ENCODE measurements at places on chromosomes 7 and 10. TPM values are rescaled to one million over a fixed set of nuclear protein-coding genes. Genes with fewer than 3 reads are reported as not detected.

Gene MMD2
- total RNA-seq, result not detected

Gene MACROH2A2
- total RNA-seq, result 5.6 TPM

Gene PIK3AP1
- 5.8 TPM for total RNA-seq

Gene SEMA4G
- 1.1 TPM for total RNA-seq

Gene ACSL5
- 13.1 TPM for total RNA-seq

Gene CDHR1
- 0.28 TPM for total RNA-seq

Gene RET
- total RNA-seq, result 1.0 TPM

Gene SPDYE8
- total RNA-seq, result not detected

Gene NPSR1
- total RNA-seq, result not detected

Gene MOGAT3
- not detected for total RNA-seq

Gene CACNB2
- 16.8 TPM for total RNA-seq

Gene MSMB
- not detected for total RNA-seq

DNA sequence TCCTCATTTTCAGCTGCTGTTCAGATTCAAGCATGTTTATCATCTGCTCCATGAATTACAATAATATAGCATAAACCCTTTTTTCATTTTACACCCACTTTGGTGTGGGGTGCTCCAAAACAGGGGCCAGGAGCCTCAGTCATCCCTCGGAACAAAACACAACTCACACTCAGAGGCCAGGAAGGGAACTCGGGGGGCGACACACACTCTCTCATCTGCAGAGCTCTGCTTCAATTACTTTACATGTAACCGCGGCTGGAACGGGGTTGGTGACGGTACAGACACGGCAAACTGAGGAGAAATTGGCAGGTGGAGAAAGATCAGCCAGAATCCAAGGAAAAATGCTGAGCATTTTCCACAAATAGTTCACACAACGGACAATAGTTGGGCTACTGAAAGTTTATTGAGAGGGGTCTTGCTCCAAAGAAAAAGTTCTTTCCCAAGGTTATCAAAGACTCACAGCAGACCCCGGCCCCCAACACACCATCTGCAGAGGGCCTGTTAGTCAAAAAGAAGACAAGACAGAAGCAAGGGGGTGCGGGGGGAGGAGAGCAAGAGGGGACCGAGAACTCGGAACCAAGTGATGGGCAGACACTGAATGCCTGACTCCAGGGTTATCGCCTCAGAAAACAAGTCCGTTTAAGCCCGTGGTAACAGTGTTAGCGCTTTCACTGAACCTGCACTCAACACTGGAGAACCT, 20.5 kb downstream of the DIP2C start:
- peak; percentile 73 for DNase-seq

- no peak for DNase-seq
Observed at GRCh38 chr10:4561296-4561695, 264.7 kb upstream of the AKR1E2 start.

GRCh38 chr10:30192846-30193608, 133.6 kb upstream of the JCAD start:
- no peak for DNase-seq

GRCh38 chr10:132637477-132638129, 100.0 kb downstream of the INPP5A start:
- no peak for DNase-seq

DNA sequence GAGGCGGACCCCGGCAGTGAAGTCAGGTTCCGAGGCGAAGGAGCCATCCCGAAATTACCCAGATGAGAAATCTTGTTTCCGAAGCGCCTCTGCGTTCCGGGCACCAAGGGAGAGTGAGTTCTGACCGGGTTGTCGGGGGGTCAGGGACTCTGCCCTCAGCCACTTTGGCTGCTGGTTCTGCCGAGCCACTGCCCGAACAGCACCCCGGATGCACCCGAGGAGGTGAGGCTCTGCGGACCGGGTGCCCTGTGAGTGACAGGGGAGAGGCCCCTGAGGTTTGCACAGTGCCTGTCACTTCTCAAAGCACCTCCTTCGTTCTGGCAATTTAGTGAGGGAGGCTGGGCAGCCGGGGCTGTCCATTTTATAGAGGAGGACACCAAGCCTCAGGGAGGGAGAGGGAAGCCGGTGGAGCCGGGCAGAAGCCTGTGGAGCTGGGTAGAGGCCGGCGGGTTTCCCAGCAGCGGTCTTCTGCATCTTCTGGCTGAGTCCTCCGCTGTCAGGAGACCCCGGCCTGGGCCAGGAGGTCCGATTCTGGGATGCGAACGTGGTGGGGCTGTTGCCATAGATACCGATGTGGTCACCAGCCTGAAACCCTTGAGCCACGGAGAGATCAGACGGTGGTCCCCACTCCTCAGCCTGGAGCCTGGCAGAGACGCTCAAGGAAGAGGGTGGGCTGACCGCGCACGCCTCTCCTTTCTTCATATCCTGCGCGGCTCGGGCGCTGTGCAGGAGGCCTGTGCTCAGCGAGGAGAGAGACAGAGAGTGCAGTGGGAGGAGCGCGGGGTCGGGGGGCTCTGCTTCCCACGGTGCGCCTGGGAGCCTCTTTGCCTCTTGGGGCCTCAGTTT, 18.9 kb upstream of the SHH start:
- DNase-seq, result peak; percentile 51

- no peak for DNase-seq
Observed at GRCh38 chr10:7338469-7338868, 72.4 kb downstream of the SFMBT2 start.

DNA sequence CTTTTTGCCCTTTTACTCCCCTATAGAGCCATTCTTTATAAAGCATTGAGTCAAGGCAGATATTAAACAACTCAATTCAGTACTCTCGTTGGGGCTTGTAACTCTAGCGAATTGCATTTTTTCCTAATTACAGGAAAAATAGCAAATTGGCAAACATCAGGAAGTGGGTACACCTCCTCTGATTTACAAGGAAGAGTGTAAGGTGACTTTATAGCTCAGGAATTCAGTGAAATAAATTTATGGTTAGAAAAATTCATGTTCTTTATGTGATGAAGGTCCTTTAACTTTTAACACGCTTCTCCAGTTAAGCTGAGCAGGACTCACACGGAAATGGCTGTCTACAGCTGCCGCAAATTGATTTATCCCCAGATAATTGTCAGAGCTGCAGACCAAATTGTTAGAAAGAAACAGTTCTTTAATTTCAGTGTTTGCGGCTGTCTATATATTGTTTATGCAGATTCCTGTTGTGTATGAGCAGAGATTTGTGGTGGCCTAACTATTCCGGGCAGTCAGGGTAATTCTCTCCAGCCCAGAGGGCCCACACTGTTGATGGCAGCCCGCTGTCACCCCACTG, 151.1 kb upstream of the MKI67 start:
- no peak for DNase-seq

DNA sequence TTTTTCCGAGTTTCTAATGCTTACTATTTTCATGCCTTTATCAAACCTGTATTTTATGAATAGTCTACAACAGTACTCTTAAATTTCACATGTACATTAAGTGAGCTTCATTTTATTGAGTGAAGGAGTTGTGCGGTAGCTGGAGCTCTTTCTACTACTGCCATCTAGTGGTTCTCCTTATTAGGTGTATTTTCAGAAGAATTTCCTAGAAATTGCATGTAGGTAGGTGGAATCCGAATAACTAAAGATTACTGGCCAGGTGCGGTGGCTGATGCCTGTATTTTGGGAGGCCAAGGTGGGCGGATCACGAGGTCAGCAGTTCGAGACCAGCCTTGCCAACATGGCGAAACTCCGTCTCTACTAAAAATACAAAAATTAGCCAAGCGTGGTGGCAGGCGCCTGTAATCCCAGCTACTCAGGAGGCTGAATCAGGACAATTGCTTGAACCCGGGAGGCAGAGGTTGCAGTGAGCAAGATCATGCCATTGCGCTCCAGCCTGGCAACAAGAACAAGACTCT, 38.3 kb downstream of the LRRC72 start:
- DNase-seq, result no peak

DNA sequence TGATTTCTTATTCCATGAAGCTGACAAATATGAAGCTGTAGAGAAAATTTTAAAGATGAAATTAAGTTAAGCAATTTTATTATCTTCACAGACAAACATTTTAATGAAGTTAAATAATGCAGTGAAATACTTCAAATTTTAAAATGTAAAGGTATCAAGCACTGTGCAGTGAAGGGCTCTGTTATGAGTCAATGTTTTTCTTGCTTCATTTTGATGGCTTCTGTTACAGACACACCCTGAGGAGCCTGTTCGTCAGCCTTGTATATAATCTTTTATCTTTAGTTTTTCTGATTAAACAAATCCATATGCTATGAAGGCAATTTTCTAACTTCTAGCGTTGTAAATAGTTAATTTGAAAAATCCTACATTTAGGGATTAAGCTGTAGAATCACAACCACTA, 18.5 kb downstream of the VSTM2A start:
- DNase-seq, result no peak

DNA sequence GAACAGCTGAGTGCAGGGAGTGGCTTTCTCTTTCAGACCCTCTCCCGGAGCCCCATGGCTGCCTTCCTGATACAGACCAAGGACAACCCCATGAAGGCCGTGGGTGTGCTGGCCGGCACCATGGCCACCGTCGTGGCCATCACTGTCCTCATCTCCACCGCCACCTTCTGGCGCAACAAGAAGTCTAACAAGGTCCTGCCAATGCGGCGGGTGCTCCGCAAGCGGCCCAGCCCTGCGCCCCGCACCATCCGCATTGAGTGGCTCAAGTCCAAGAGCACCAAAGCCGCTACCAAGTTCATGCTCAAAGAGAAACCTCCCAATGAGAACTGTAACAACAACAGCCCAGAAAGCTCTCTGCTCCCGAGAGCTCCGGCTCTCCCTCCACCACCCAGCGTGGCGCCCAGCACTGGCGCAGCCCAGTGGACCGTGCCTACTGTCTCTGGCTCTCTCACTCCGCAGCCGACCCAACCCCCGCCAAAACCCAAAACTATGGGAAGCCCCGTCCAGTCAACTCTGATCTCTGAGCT, 11.2 kb downstream of the LRIT2 start:
- DNase-seq, result peak; percentile 68

GRCh38 chr7:25967278-25968204, 184.5 kb upstream of the NFE2L3 start:
- DNase-seq, result no peak

DNA sequence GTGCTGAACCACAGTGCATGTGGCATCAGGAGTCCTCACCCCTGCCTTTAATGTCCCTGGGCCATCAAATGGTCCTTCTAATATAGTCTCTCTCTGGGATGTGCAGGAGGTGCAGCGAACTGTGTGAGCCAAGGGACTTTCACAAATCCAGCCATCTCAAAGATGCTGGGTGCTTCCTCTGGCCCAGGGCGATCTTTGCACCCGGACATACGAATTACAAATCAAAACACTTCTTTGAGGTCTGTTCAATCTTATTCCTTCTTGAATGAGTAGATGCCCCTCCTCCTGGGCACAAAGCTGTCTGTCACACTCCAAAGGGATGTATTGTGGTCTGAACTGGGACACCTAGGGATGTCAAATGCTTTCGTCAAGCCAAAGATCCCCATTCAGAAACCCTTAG, 60.6 kb downstream of the VSTM4 start:
- DNase-seq, result no peak

DNA sequence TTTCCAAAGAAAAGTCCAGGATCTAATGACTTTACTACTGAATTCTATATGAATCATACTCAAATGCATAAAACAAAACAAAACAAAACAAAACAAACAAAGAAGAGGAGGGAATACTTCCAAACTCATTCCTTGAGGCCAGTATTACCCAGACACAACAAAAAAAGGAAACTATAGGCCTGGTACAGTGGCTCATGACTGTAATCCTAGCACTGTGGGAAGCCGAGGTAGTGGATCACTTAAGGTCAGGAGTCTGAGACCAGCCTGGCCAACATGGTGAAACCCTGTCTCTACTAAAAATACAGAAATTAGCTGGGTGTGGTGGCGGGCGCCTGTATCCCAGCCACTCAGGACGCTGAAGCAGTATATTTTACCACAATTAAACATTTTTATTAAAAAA, 114.6 kb downstream of the NRBF2 start:
- no peak for DNase-seq

DNA sequence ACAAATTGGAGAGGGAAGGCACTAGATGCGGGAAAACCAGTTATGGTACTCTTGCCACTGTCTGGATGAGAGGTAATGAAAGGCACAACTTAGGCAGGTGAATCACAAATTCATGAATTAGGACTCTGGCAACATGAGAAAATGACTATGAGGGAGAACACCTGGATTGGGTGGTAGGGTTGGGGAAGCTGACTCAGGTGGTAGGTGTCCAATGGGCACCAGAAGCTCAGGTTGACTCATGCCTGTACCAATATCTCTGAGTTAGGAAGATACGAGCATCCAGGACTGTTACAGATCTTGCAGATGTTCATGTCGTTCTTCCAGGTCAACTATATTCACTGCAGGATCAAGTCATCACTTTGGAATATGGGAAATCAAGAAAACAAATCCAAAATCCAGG, 56.7 kb downstream of the NPY start:
- no peak for DNase-seq

DNA sequence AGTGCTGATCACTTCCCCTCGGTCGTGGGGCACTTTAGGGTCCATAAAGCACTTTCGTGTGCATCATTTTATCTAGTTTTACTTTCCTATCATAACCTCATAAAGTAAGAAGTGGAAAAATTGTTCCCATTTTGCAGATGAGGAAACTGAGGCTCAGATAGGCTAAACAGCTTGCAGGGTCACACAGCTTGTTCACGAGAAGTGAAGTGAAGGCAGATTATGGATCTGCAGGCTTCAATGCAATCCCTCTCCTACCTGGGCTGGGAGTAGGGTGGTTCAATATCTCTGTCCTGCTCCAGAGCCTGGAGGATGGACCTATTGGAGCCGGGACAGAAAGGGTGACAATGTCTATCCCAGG, 10.8 kb upstream of the ZNF467 start:
- DNase-seq, result no peak

GRCh38 chr10:70730955-70731354, 54.2 kb downstream of the TBATA start:
- DNase-seq, result no peak

- DNase-seq, result no peak
Observed at GRCh38 chr10:119116326-119116951, 12.5 kb downstream of the DENND10 start.

DNA sequence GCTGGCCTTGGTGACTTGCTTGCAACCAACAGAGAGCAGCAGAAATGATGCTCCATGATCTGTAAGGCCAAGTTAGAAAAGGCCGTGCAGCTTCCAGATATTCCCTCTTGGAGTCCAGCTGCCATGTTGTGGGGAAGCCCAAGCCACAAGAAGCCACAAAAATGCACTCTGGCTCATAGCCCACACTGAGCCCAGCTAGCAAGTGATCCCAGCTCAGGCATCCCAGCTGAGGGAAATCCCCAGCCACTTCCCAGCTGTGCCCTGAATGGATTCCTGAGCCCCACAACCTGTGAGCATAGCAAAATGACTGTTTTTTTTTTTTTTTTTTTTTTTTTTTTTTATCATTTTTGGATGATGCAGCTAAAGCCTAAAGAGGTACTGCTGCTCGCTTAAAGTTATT, 11.1 kb upstream of the SDK1 start:
- no peak for DNase-seq

DNA sequence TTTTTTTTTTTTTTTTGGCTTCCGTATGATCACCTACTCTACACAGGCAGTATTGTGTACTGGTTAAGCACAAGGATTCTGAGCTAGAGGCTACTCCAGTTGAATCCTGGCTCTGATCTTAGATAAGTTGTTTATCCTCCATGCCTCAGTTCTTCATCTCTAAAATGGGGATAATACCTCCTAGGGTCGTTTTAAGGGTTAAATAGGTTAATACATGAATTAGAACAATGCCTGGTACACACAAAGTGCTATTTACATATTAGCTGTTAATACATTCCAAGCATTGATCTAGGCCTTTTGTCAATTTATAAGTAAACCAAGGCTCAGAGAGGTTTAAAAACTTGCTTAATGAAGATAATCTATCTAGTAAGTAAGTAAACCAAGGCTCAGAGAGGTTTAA, 59.0 kb downstream of the ST7 start:
- no peak for DNase-seq

- no peak for DNase-seq
Observed at GRCh38 chr7:124452186-124452585, 313.4 kb downstream of the GPR37 start.
